H1 (cell line): ENCODE measurements at places on chromosomes 3 and 15. TPM values are rescaled to one million over a fixed set of nuclear protein-coding genes. Genes with fewer than 3 reads are reported as not detected.
A peak's percentile ranks its signal among the peaks of the same experiment; 100 is the strongest.

Gene SLC51B
- not detected in 2 replicates for polyA plus RNA-seq

GRCh38 chr3:152780553-152780952, 54.4 kb upstream of the P2RY1 start:
- no peak for DNase-seq

- no peak for DNase-seq
These were observed 43.2 kb upstream of the UBE2E2 start for GRCh38 chr3:23159929-23160328.

DNA sequence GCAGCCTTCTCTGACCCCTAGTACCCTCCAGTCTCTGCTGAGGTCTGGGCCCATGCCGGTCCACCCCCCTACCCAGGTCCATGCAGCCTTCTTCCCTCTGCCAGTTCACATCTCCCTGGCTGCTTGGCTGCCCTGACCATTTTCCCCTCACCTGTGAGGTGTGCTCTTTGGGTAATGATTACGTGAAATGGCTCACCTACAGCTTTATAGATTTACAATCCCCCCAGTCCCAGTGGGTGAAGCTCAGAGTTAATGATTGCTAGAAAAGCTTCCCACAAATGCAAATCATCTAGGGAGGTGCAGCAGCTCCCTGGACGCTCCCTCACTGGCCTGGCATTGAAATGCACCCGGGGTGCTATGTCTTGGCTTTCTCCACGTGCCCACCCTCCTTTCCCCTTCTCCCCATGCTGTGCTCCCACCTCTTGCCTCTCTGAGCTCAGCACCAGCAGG, 18.7 kb downstream of the PAQR5 start:
- DNase-seq, result no peak

DNA sequence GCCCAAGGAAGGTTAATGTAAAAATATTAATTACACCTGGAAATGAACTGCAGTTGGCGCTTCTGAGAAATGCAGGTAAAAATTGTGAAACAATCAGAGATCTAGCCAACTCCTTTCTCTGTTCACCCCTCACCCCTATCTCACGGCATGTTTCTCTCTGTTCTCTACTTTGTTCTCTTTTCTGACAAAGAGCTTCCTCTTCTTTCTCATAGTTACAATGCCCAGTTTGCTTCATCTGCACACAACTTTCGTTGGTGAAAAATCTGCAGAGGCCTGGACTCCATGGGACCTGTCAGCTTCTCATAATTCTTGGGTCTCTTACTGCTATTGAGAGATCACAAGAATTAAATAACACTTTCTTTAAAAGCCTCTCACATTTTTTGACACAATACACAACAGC, 212.9 kb upstream of the LRRN1 start:
- no peak for DNase-seq

DNA sequence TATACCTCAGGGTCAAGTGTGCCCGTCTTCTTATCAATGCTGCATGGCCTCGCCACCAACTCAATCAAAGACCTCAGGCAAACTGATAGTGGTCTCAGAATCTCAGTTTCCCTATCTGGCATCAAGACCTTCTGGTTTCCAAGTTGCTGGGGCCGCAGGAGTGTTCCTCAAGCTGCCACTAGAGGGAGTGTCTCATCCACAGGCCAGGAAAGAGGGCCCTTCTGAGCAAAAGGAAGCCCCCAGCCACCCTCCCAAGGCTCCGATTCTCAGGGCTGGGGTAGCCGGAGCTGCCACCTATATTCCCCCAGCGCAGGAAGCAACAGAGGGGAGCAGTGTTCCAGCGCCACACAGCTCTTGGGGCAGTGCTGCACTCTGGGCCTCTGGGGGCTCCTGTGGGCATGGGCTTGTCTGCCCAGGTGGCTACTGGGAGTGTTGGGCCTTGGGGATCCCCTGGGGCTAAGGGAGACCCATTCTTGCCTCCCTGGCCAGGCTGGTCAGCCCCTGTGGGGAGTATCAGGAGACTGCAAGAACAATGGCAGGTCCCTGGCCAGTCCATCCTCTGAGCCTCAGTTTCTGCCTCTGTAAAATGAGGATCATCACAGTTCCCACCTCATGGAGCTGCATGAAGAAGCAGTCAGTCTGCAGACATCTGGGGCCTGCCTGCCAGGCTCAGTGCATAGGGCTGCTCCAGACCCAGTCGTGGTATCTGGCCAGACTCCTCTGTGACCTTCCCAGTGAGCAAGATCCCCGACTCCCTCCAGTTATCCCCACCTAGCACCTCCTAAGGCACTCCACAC, 23.4 kb upstream of the SEC13 start:
- peak; percentile 85 for DNase-seq

GRCh38 chr3:138381413-138381901, 33.1 kb downstream of the MRAS start:
- DNase-seq, result no peak

Gene TERC
- polyA plus RNA-seq, result 2.3 and 5.4 TPM in 2 replicates

GRCh38 chr3:44339181-44340057, 853 bp downstream of the TCAIM start:
- no peak for DNase-seq

GRCh38 chr3:57165641-57166040, 488 bp upstream of the IL17RD start:
- no peak for DNase-seq

- DNase-seq, result no peak
These were observed 23.7 kb downstream of the ARRDC4 start for GRCh38 chr15:97984157-97984556.

GRCh38 chr15:97597801-97598200, 362.7 kb upstream of the ARRDC4 start:
- DNase-seq, result no peak

GRCh38 chr3:143414571-143415253, 295.1 kb downstream of the CHST2 start:
- DNase-seq, result no peak

- DNase-seq, result no peak
These were observed 34.4 kb upstream of the ETV5 start for GRCh38 chr3:186143250-186143649.

GRCh38 chr3:123055352-123055751, 11.5 kb upstream of the PDIA5 start:
- DNase-seq, result no peak

Gene ITIH3
- polyA plus RNA-seq, result not detected in 2 replicates

Gene BFSP2
- not detected in 2 replicates for polyA plus RNA-seq

Gene ATP8B4
- polyA plus RNA-seq, result 0.17 TPM in 2 replicates

DNA sequence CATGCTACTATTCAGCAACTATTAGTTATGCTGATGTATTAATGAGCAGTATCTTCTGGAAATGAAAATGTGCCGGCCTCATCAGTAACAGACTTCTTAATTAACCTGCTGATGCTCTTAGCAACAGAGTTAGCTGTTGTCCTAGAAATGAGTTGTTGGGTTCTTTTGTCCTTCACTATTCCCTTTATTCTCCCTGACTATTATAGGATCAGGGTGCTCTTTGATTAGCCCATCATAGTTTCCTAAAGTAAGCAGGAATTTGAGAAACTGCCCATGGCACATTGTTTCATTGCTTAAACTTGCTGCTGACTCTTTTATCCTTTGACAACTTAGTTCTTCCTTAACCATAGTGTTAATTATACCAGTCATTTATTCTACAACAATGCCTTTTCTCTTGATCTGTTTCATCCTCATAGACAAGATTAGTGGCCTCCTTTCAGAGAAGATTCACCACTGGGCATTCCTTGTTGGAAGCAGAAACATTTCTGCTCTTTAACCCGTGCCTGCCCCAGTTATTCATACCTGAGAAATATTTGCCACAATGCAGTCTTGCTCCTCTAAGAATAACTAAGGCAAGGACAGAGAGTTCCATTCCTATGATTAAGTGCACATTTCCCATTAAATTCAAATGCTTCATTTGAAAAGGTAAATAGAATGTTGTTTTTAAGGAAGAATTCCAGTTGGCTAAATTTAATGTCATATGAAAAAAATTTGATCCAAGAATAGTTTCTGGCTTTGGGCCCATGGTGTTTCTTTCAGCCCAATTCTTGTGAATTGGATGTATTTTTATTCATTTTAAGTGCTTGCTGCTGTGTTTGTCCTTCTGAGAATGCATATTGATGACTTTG, 573.3 kb upstream of the TBL1XR1 start:
- DNase-seq, result no peak

Gene FBXL22
- 0.09 and 0.24 TPM in 2 replicates for polyA plus RNA-seq
